ENCODE measurements at places on chromosomes 6 and 20.
A peak's percentile ranks its signal among the peaks of the same experiment; 100 is the strongest.

DNA sequence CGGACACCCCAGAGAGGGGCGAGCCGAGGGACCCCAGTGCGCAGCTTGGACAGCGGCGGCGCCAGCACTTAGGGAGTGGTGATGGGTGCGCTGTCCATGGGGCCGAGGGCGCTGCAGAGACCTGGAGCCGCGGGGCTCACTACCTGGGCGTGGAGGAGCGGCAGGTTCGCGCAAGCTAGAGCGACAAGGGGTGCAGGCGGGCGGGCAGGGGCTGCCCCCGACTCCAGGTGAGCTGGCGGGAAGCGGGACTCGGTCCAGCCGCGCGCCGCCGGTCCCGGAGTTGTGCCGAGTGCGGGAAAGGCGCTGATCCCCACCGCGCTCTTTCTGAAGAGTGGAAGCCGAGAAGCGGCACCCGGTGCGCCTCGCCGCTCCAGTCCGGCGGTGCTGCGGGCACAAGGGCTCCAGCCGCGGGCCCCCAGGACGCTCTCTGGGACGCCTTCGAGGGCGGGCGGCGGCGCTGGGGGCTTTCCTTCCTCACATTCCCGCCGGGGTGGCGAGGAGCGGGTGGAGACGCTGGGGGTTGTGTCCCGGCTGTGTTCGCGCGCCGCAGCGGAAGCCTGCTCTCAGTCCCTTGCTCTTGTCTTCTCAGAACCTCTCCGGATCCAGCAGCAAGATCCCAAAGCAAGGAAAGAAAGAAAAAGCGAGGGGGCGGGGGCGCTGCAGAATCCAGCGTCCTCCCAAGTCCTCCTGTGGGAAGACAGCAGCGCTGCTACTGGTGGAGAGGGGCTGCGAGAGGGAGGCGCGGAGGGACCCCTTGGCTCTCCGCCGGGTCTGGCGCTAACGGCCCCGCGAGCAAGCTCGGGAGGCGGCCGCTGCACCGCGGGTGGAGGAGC is at the start of gene B3GAT2:
B3GAT2 (minus strand) TSS at position 610 of the 833 bp plus-strand sequence. CDS start 631 bp downstream, outside the sequence.
- DNase-seq: no peak

GRCh38 chr6:11168091-11168635 is 56.6 kb upstream of the ERVFRD-1 start:
- no peak for DNase-seq

- DNase-seq: no peak
Measured at GRCh38 chr20:45407783-45408645, at the start of gene DBNDD2. Gene DBNDD2, plus strand, starts transcription at chr20:45408289. Its CDS starts 179 bp downstream, at chr20:45408468.

DNA sequence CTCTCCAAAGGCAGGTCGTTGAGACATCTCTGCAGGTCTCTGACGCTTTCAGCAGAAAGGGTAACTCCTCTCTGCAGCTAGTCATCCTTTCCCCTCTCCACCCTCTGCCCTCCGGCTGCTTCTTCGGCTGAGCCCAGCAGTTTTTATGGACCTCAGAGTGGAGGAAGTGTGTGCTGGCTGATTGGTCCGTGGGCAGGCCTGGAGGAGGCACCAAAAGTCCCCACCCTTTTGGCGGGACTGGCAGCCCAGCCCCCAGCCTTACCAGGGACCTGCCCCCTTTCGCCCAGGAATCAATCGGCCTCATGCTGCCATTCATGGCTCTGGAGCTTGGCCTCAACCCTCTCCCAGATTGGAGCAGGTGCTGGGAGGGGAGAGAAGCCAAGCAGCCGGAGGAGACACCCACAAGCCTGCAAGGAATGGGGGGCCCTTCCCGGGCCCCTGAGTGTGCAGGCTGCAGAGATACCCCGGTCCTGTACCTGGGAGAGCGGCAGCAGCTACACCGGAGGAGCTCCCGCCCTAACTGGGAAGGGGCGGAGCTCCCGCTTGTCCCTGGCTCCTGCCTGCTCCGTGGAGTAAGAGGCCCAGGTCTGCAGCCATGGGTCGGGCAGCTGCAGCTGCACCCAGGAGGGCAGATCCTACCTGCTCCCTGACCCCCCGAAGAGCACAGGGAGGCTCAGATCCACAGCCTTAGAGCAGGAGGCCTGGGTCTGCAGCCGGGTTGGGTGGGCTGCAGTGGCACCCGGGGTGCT is 170.3 kb upstream of the SOX4 start:
- no peak for DNase-seq

DNA sequence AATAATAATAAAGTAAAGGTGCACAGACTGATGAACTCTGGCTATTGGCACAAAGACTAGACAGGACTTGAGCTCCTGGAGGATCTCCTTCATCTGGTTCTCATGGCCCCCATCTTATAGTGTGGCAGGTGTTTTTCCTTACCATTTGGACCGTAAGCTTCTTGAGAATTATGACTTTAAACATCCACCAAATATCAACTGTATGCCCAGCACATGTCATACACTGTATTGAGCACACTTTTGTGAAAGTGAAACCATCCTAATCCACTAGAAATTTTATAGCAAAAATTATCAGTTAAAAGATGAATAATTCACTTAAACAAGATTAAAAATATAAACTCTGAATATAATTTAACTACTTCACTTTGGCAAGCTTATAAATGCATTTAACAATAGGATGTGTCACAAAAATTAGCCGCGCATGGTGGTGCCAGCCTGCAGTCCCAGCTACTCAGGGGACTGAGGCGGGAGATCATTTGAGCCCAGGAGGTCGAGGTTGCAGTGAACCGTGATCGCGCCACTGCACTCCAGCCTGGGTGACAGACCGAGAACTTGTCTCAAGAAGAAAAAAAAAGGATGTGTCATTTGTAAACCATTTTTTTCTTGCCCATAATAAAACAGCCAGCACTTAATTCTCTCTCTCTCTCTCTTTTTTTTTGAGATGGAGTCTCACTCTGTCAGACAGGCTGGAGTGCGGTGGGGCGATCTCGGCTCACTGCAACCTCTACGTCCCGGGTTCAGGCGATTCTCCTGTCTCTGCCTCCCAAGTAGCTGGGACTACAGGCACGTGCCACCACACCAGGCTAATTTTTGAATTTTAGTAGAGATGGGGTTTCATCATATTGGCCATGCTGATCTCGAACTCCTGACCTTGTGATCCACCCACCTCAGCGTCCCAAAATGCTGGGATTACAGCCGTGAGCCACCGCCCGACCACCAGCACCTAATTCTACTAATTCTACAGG is 9.1 kb downstream of the HIVEP2 start:
- no peak for DNase-seq

- no peak for DNase-seq
Measured at GRCh38 chr20:17646209-17646960, 35.7 kb downstream of the RRBP1 start.

DNA sequence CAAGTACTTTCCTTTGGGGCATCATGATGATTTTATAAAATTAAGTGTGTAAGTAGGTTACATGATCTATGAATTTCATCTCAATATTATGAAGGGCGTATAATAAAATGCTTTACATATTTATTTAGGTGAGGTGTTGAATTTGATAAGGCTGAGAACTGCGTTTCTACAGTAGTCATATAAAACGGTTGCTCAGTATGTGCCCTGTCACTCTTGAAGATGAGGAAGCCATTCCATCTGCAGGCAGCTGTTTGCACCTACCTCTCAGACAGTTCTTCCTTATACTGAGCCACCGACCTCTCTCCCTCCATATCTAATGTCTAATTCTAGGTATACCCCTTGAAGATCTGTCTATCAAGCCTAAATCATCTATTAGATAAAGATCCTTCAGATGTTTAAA is 16.1 kb downstream of the NCOA7 start:
- DNase-seq: no peak

DNA sequence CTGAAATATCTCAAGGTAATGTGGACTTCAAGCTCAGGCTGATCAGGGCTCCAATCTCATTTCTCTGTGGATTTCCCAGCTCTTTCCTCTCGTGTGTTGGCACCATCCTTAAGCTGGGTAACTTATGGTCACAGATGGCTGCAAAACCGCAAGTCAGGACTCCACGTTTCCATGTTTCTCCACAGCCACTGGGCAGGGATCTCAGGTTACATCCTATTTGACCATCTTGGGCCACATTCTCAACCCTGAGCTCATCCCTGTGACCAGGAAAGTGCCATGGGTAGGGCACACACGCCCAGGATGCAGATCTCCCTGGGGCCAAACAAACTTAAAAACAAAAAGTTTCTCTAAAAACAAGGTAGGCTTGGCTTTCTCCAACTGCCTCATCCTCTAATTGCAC is 15.4 kb downstream of the RPS6KA2 start:
- DNase-seq: no peak

GRCh38 chr6:166106076-166106686 is 61.5 kb downstream of the TBXT start:
- DNase-seq: peak; percentile 4

GRCh38 chr6:126145351-126145750 is 159.0 kb downstream of the TRMT11 start:
- no peak for DNase-seq

GRCh38 chr6:157203312-157203744 is 120.0 kb downstream of the TMEM242 start:
- no peak for DNase-seq

DNA sequence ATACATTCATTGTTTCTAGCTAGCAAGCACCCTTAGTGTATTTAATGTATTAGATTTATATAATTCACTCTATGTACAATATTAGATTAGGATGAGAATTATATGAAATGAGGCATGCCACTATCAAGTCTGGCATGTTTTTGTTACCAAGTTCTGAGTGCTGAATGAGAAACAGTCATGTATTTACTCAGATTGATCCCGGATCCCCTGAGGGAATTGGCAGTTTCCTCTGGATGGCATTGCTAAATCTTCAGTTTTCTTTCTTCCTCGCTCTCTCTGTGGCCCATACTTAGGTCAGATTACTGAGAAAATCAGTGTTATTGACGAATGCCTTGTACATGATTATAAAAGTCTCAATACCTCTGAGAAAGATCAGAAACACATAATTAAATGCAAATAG is 66.6 kb downstream of the CDKAL1 start:
- no peak for DNase-seq

DNA sequence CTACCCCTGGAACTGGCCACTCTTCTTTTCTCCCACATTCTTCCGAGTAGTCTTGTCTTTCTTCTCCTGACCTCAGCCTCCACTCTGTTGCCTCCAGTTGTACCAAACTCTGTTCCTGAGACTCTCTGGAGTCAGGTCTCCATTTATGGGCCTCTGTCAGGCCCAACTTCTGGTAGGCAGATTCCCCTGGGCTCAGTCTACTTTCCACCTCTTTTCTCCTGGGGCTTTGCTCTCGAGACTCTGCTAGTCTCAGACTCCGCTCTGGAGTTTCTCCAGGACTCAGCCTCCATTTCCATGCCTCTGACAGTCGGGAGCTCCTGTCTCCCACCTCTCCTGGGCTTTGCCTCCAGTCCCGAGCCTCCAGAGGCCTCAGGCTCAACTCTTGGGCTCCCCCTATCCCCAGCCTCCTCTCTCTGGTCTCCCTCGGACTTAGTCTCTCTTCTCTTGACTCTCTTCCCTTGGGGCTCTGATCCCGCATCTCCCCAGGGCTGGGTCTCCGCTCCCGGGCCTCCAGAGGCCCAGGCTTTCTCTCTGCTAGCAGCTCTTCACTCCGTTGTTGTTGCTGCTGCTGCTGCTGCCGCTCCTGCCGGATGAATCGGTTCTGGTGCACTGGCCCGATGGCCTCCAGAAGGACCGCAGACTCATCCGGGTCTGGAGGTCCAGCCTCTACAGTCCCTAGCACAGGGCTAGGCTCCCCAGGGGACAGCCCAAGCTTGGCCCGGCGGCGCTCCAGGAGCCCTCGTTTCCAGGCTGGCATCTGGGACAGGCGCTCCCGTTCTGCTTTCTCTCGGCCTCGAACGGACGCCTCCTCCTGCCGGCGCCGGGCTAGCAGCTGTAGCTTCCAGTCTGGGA is 1.1 kb downstream of the PPP1R18 start:
- DNase-seq: no peak

GRCh38 chr6:138328210-138328609 is 49.5 kb upstream of the SMIM28 start:
- DNase-seq: no peak

- DNase-seq: no peak
Measured at GRCh38 chr6:140441256-140441655, 1066.8 kb upstream of the CITED2 start.

- DNase-seq: no peak
Measured at GRCh38 chr20:2833761-2834160, 6.7 kb downstream of the PCED1A start.

- DNase-seq: no peak
Measured at GRCh38 chr6:112620812-112621569, 273.9 kb downstream of the RFPL4B start.

GRCh38 chr20:47258745-47259695 is 97.5 kb downstream of the ZMYND8 start:
- no peak for DNase-seq

GRCh38 chr6:77106992-77107391 is 356.3 kb downstream of the HTR1B start:
- no peak for DNase-seq

DNA sequence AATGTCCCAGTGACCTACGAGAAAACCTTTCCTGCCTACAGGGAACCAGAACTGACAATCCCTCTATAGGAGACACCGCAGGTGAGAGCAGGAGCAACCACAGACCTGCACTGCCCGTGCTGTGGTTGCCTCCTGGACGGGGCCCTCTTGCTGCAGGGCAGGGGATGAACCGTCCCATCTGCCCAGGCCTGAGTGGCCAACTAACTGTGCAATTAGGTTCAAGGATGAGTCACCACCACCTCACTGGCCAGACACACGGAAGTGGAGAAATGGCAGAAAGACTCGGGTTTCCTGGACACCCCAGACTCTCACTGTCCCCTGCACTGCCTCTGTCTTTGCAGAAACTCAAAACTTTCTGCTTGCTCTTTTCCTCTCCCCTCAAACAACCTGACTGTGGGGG is 13.8 kb upstream of the HLA-G start:
- no peak for DNase-seq

DNA sequence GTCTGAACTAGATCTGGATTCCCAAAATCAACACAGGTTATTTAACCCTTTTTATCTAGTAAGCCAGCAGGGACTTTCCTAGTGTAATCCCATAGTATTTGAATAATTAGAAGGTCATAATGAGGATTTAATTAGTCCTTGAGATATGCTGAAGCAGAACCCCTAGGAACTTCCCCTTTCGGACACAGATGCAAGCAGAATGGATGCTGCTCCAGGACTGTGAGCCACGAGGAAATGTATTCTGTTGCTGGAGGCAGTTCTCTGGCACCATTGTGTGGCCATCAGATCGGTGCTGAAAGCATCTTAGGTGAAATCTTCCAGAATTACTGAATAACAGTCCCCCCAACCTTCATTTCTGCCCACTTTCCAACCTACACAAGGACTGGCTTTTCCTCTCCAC is 206.9 kb downstream of the TMEM242 start:
- DNase-seq: no peak

GRCh38 chr6:36350681-36351571 is 14.2 kb upstream of the BNIP5 start:
- no peak for DNase-seq

DNA sequence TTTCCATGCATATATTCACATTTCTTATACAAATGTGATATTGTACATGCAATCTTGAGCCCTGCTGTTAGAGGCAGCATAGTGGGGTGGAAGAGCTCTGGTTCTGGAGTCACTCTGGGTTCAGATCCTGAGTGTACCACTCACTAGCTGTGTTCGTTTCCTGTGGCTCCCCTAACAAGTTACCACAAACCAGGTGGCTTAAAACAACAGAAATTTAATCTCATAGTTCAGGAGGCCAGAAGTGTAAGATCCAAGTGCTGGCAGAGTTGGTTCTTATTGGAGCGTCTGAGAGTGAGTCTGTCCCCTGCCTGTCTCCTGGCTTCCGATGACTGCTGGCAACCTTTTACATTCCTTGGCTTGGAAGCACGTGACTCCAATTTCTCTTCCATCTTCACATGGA is 115.6 kb downstream of the MAP3K7 start:
- DNase-seq: no peak

GRCh38 chr6:131655951-131656350 is 18.8 kb downstream of the ENPP3 start:
- DNase-seq: no peak

- DNase-seq: no peak
Measured at GRCh38 chr6:123589317-123589716, 47.4 kb downstream of the TRDN start.

GRCh38 chr20:51614687-51615086 is 72.2 kb upstream of the NFATC2 start:
- DNase-seq: no peak

Measured in activated naive CD4-positive, alpha-beta T cell (primary cell).